ENCODE measurements at places on chromosomes 11 and 22. TPM values are rescaled to one million over a fixed set of nuclear protein-coding genes. Genes with fewer than 3 reads are reported as not detected.

Gene SERHL2
- total RNA-seq: 3.6 TPM

Gene IL10RA
- not detected for total RNA-seq

Gene NPTXR
- total RNA-seq: 5.4 TPM

Gene KIRREL3
- total RNA-seq: not detected

Gene MYBPC3
- total RNA-seq: not detected

Gene HEPN1
- total RNA-seq: not detected

Gene ACRV1
- not detected for total RNA-seq
